ENCODE measurements at places on chromosomes 1 and 21. TPM values are rescaled to one million over a fixed set of nuclear protein-coding genes. Genes with fewer than 3 reads are reported as not detected.

The CELA3B gene
- 0.18 TPM for polyA plus RNA-seq

The ENTREP3 gene
- 12.7 TPM for polyA plus RNA-seq

The NKAIN1 gene
- polyA plus RNA-seq, result 0.16 TPM

The KCNQ4 gene
- polyA plus RNA-seq, result 1.9 TPM

The CA14 gene
- 0.06 TPM for polyA plus RNA-seq

The ZNF695 gene
- polyA plus RNA-seq, result 0.84 TPM

The DEGS1 gene
- polyA plus RNA-seq, result 33.1 TPM

The ILDR2 gene
- polyA plus RNA-seq, result 0.06 TPM

The SYCP1 gene
- polyA plus RNA-seq, result not detected

The FAM177B gene
- polyA plus RNA-seq, result 0.26 TPM

The LCK gene
- 2.3 TPM for polyA plus RNA-seq

The MROH7 gene
- 0.80 TPM for polyA plus RNA-seq

The SPRR2F gene
- 135 TPM for polyA plus RNA-seq

The ATP1B1 gene
- 104 TPM for polyA plus RNA-seq

The GRIK1 gene
- 0.02 TPM for polyA plus RNA-seq

The GBP6 gene
- polyA plus RNA-seq, result 344 TPM

The CFAP57 gene
- polyA plus RNA-seq, result 0.06 TPM

The PRAMEF10 gene
- not detected for polyA plus RNA-seq

The FCRL2 gene
- polyA plus RNA-seq, result 0.04 TPM

The FCGR3A gene
- polyA plus RNA-seq, result 0.57 TPM

The HEYL gene
- 0.37 TPM for polyA plus RNA-seq

Data from esophagus (tissue), 2 donors.